ENCODE measurements at places on chromosomes 5 and 9.

GRCh38 chr9:114902786-114903524, 27.4 kb downstream of the TNFSF8 start:
- no peak for DNase-seq
- no peak overlapping the region for H3K4me3 ChIP-seq
- H3K36me3 ChIP-seq: no peaks in the 10 kb centered on the region
- no peaks in the 10 kb centered on the region for H3K27me3 ChIP-seq
- H3K4me1 ChIP-seq: peaks cover 36% of the 10 kb centered on the region

DNA sequence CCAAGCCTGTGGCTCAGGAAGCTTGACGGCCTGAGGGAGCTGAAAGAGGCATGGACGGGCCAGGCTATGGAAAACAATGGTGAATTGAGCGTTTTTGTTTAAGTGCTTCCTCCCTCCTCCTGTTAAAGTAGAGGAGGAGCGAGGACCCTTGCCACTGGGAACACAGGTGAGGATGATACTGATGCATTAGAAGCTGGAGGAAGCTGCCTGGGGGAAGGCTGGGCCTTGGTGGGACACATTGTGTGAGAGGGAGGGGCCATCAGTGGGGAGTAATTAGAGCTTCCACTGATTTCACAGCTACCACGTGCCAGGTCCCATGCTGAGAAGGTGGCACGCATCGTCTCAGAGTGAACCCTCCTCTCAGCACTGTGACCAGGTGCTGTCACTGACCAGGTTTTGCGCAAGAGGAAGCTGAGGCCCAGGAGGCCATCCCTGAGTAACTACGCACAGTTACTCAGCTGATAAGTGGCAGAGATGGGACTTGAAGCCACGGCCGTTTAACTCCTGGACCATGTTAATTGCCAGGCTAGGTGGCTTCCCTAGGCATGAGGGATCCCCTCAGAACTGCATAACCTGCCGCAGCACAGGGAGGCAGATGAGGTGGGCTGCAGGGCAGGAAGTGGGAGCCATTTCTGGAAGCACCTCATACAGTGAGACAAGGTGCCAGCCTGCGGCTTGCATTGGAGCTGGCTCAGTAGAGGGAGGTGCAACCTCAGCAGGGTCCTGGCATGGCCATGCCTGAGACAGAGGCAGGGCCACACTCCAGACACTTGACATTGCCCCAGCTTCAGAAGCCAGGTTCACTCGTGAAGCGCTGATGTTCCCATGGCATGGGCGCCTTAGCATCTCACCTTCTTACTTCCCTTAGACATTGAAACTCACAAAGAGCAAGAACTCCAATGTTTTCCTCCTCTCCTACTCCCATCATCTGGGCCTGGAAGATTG, 195.3 kb upstream of the MVB12B start:
- peaks cover 55% of the 10 kb centered on the region for H3K27me3 ChIP-seq
- no peaks in the 10 kb centered on the region for H3K4me1 ChIP-seq
- no peak overlapping the region for H3K4me3 ChIP-seq
- DNase-seq: peak; percentile 29
- no peak overlapping the region for H3K27ac ChIP-seq

DNA sequence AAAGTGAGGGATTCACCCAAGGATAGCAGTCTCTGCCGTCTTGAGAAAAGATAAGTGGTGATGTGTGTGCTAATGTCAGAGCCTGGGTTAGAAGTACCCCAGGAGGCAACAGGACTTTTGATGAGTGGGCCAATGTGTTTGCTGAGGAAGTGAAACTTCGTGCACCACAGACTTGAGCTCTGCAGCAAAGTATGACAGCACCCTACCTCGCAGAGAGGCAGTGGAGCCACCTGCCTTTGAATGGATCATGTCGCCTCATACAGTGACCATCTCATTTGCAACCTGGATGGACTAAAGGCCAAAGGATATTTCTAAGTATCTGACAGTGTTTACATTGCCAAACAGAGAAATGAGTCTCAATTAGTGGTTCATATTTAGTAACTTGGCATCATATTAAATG, 593.9 kb upstream of the GRAMD2B start:
- H3K4me1 ChIP-seq: peaks cover under 1% of the 10 kb centered on the region
- H3K36me3 ChIP-seq: peaks cover 2% of the 10 kb centered on the region
- no peak overlapping the region for H3K27ac ChIP-seq
- H3K27me3 ChIP-seq: peaks cover 2% of the 10 kb centered on the region
- no peak for DNase-seq

GRCh38 chr9:127493592-127494303, 42.4 kb downstream of the LRSAM1 start:
- no peak overlapping the region for H3K27ac ChIP-seq
- no peaks in the 10 kb centered on the region for H3K4me1 ChIP-seq
- H3K27me3 ChIP-seq: no peaks in the 10 kb centered on the region
- H3K36me3 ChIP-seq: peaks cover 10% of the 10 kb centered on the region
- H3K4me3 ChIP-seq: no peak overlapping the region
- DNase-seq: no peak

- peaks cover under 1% of the 10 kb centered on the region for H3K4me1 ChIP-seq
- H3K27ac ChIP-seq: no peak overlapping the region
- DNase-seq: no peak
- peaks cover 1% of the 10 kb centered on the region for H3K36me3 ChIP-seq
- no peaks in the 10 kb centered on the region for H3K27me3 ChIP-seq
These were observed 56.1 kb downstream of the DOCK8 start for GRCh38 chr9:270657-271237.

Data from mesothelial cell of epicardium (in vitro differentiated cells).